ENCODE measurements at places on chromosomes 3 and 15.

GRCh38 chr3:156109989-156110388 lies 10.4 kb upstream of the KCNAB1 start:
- no peak for DNase-seq

DNA sequence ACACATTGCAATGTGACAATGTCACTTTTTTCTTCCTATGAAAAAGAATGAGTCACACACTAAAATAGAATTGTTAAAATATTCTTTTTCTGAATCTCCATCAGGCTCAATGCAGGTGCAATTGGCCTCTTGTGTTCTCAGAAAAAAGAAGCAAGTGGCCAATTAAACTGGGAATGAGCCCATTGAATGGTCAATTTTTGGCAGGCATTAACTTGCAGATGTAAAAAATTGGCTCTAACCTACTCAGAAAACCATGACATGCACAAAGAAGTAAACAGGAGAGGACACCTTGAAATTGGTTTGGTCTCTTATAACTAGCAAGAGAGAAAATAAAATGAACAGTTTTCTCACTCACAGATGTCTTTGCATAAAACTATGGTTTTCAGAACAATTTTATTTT lies 820.8 kb downstream of the TBL1XR1 start:
- DNase-seq, result no peak

GRCh38 chr3:87694678-87695077 lies 364.1 kb downstream of the CGGBP1 start:
- no peak for DNase-seq

GRCh38 chr3:123353850-123354233 lies 95.0 kb downstream of the ADCY5 start:
- DNase-seq, result no peak

GRCh38 chr3:4224331-4224730 lies 78.8 kb upstream of the SETMAR start:
- no peak for DNase-seq

DNA sequence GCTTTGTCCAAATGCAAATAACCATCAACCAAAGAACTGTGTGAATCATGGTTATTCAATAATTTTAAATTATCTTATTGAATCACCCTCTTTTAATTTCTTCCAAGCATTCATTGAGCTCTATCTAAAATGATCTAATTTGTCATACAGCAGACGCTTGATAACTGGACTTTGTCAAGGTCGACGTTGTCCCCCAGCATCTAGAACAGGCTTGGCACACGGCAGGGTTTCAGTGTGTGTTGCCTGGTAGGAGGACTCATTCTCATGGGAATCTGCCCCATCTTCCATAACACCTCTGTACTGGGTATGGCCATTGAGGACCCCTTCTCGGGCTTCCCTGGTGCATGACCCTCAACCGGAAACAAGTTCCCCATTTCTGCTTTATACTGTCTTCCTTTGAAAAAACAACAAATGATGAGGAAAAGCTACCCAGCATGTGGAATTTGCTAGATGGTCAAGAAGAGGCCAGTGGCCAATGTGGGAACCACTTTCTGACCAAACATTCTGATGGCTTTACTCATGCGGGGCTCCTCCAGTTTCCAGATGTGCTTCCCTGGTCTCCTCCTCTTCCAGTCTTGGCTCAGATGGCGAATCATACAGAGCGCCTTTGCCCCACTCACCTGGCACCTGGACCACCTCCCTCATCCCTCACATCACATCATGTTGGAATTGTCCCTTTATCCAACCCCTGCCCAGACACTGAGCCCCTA lies 41.7 kb upstream of the SEC22A start:
- no peak for DNase-seq

DNA sequence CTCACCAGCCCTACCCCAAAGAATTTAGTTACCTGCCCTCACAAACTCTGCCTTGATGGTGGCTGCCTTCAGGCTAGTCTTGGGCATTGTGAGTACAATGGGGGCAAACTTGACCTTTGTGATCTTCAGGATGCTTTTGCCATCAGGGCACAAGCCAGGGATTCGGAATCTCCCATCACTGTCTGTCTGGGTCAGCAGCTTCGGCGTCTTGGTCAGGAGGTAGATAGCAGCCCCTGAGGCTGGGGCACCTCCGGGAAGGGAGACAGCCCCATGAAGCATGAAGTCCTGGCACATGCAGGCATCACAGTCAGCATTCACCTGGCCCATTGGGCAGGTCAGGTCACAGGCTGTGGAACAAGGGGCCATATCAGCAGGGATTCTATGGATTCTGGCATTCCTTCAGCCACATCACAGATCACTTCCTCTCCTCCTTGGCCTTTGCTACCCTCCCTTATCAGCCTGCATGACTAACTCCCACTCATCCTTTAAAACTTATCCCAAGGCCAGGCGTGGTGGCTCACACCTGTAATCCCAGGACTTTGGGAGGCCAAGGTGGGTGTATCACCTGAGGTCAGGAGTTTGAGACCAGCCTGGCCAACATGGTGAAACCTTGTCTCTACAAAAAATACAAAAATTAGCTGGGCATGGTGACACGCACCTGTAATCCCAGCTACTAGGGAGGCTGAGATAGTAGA lies 6.9 kb downstream of the CILP start:
- DNase-seq, result no peak

DNA sequence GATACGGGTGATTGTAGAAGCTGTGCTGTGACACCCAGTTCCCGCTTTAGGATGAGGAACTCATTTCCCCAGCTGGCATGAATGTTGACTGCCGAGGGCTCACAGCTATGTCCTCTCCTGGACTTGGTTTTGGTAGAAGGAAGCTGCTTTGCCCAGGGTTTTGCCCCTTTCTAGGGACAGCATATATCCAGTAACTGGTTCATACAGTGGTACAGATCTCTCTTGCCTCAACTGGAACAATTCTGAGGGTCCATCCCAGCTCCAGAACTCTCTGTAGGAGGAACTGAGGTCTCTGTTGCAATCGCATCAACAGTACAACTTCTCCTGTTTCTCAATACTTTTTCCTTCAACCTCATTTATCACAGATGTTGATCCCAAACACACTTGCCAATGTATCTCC lies 54.5 kb upstream of the FNDC3B start:
- DNase-seq, result no peak

GRCh38 chr15:50168783-50169411 lies 13.1 kb upstream of the SLC27A2 start:
- no peak for DNase-seq

- no peak for DNase-seq
These were observed 53.9 kb upstream of the PCSK6 start for GRCh38 chr15:101543431-101543830.

DNA sequence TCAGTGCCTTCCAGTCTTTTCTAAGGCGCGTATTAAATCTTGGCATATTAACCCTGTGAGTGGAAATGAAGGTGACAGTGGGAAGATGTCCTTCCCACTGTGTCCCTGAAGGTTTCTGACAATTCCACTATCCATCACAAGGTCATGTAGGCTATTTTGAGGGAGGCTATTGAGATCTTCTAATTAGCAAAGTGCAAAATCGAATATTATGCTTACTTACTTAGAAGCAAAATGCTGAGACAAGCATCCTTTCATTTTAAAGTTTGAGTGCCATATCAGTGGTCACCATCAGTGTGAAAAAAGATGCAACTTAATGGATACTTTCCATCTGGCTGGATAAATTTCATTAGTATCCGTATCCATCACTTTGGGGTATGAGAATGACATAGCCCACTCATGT lies 77.6 kb downstream of the COL6A5 start:
- no peak for DNase-seq

- DNase-seq, result no peak
These were observed 338.8 kb upstream of the DNAJC19 start for GRCh38 chr3:181328346-181328745.

DNA sequence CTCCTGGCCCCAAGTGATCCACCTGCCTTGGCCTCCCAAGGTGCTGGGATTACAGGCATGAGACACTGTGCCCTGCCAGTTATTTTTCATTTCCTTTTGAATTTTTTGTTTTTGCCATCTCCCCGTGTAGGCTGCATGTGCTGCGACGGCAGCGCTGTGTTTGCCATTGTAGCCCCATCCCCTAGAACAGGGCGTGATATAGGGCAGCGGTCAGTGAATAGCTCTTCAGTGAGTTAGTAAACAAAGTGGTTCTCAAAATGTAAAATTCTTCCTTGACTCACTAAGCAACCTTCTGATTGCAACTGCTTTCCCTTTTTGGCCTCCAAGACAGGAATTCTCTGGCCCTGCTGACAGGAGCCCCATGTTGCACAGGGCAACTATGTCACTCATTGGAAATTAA lies 138.1 kb upstream of the CTDSPL start:
- DNase-seq, result no peak

DNA sequence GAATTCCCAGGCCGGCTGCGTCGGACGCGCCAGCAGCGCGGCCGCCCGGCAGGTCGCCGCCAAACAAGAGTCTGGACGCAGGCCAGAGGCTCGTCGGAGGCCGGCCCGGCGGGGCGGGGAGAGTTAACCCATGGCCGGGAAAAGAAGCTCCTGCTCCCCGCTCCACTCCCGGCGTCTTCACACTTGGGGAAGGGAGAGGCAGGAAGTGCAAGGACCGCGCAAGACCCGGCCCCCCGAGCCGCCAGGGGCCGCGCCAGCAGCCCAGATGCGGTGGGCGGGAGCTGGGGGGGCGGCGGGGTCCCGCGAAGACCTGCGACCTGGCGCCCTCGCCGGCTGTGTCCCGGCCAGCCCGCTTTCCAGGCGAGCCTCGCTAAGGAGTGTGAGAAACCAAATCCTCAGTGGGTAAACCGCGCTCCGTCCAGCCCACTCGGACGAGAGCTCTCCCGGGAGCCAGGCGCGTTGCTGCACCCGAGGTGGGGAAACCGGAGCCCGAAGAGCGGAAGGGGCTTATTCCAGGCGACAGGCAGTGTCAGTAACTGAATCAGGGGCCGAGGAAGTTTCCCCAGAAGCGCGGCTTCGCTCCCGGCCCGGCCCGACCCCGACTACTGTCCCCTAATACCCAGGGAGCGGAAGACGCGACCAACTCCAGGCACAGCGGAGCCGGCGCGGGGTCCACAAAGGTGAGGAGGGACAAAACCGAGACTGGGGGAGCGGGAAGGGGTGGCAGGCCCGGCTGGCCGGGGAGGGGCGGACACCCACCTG lies 721 bp downstream of the ADAMTS7 start:
- DNase-seq, result no peak

- DNase-seq, result no peak
These were observed 24.7 kb downstream of the CIP2A start for GRCh38 chr3:108564564-108564963.

DNA sequence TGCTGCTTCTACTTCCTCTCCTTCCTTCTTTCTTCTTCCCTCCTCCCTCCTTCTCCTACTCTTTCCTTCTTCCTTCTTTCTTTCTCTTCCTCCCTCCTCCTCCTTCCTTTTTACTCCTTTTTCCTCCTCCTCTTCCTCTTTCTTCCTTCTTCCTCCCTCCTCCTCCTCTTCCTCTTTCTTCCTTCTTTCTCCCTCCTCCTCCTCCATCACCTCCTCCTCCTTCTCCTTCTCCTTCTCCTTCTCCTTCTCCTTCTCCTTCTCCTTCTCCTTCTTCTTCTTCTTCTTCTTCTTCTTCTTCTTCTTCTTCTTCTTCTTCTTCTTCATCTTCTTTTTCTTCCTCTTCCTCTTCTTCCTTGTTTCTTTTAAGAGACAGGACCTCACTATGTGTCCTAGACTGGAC lies 224.0 kb downstream of the NR2F2 start:
- no peak for DNase-seq

GRCh38 chr3:46812237-46812791 lies 50.9 kb downstream of the MYL3 start:
- DNase-seq, result peak; percentile 73

DNA sequence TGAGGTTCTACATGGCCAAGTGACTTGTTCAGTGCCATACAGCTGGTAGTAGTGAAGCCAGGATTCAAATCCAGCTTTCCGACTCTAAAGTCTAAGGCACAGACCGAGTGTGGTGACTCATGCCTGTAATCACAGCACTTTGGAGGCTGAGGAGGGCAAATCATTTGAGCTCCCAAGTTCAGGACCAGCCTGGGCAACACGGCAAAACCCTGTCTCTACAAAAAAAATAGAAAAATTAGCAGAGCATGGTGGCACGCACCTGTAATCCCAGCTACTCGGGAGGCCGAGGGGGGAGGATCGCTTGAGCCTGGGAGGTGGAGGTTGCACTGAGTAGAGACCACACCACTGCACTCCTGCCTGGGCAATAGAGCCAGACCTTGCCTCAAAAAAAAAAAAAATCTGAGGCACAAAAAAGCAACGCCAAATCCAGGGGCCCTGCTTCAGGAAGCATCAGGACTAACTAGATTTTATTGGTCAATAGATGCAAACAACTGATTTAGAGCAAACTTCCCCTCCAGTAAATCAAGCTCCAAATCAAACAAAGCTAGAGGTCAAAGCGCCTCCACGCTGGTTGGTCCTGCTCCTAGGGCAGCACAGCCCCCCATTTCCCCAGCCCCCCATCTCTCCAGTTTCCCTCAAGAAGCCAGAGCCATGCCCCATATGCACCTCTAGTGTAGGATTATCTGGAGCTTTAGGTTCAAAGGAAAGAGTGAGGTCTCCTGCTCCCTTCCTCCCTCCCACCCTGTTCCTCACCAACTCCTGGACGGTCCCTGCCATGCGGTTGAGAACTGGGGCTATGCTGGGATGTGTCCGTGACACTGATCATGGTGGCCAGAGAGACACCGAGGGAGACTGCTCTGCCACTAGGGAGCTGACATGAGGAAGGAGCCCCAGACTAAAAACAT lies 2.9 kb upstream of the TNK2 start:
- no peak for DNase-seq

GRCh38 chr3:40975711-40976121 lies 223.6 kb upstream of the CTNNB1 start:
- no peak for DNase-seq

DNA sequence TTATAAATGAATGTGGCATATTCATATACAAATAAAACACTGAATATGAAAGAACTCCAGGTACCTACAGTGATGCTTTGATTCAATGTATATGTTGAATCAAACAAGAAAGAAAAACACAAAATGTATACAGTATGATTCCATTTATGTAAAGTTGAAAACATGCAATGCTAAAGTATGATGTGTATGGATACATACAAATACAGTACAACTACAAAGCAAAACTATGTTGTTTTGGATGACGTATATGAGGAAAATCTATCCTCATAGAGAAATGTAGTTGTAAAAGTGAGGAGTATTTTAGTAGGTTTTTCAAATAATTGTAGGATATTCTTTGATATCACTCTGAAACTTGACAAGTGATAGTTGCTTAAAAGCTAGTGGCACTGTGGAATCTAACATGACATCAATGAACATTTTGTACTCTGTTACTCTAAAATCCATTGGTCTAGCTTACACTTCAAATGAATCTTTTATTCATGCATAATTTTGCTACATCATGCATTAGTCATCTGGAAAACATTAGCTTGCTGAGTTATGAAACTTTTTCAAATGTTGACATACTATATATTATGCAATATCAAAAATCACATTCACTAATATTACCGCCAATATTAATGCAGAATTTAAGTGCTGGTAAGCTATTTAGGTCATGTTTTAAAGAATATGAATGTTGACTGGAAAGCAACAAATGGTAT lies 278.1 kb upstream of the CHRNA7 start:
- no peak for DNase-seq

GRCh38 chr3:165742351-165742750 lies 94.9 kb downstream of the BCHE start:
- no peak for DNase-seq

GRCh38 chr3:187976365-187976900 lies 177.5 kb upstream of the LPP start:
- peak; percentile 23 for DNase-seq

Measured in activated CD4-positive, alpha-beta memory T cell treated with anti-CD3 and anti-CD28 coated beads, Interleukin-2, amount 10 ng/mL, durations not matched to agents 7 days and 5 days (primary cell).